GM04503 (cell line): ENCODE measurements at places on chromosomes 6 and 20.

DNA sequence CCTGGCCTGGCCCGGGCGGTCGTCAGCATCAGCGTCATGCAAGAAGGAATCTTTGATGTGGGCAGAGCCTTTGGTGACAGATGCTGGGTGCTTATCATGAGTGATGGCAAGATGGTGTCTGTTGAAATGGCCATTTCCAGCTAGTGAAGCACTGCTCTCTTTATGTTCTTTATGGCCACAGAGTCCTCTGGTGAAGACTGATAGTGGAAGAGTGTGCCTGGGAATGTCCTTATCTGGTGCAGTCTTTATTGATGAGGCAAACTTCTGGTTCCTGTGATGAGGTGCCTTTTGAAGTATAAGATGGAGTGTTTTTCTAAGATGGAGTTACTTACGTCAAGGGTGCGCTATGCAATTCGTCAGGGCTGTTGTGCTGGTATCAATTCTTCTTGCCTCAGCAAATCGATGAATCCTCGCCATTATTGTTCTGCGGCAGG is 22.6 kb upstream of the CCR6 start:
- DNase-seq, result no peak

DNA sequence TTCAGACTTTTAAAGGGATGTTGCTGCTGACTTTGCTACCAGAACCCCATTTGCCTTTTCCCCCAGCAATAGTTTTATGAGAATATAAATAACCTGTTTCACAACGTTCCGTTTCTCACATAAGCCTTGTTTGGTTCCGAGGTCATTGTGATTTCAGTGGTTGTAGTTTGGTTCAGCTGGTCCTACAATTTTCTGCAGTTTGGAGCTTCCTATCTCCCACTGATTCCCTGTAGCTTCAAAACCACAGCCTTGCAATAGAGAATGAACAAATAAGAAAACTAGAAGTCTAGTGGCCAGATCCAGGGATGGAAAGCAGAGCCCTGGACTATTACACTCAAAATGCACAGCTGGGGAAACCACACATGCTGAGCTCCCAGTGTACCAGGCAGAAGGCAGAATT is 24.1 kb upstream of the SH3BGRL2 start:
- DNase-seq, result no peak

DNA sequence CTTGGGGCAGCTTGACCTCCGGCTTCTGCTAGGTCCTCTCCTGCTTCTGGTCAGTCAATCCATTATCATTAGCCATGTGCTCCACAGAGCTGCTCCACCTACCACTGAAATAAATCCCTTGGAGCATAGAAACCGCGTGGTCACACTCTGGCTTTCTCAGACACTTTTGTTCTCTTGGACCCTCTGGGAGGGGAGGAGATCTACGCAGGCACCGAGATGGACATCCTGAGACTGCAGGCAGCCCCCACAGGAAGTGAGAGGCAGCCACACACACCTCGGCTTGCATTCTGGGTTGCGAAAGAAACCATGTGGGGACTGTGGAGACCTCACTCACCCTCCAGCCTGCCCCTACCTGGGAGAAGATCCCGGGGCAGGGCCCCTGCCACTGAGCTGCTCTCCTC is 79.5 kb downstream of the FYN start:
- DNase-seq, result no peak

- no peak for DNase-seq
Measured at GRCh38 chr6:156562636-156563035, 214.5 kb upstream of the ARID1B start.

DNA sequence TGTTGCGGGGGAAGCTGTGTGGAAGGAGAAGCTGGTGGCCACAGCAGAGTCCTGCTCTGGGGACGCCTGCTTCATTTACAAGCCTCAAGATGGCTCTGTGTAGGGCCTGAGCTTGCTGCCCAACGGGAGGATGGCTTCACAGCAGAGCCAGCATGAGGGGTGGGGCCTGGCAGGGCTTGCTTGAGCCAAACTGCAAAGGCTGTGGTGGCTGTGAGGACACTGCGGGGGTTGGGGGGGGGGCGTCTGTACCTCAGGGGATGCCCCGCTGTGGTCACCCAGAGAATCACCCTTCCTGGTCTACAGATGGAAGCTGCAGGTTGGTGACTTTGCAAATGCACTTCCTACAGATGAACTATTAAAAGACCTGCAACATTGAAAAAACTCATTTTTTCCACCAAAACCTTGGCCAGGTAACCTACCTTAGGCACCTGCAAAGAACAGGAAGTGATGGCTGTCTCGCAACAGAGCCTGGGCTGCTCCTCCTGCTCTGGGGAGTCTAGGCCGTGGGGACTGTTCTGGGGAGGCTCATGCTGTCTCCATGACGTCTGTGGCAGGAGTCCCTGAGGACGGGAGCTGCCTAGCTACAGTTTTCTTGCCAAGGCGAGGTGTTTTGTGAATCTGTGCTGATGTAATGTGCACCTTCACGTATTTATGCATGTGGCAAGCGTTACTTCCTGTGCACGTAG is 7.3 kb downstream of the NPBWR2 start:
- no peak for DNase-seq

GRCh38 chr6:3309391-3310050 is 50.8 kb downstream of the PSMG4 start:
- no peak for DNase-seq

- no peak for DNase-seq
Measured at GRCh38 chr20:20331817-20332216, 36.1 kb upstream of the INSM1 start.

DNA sequence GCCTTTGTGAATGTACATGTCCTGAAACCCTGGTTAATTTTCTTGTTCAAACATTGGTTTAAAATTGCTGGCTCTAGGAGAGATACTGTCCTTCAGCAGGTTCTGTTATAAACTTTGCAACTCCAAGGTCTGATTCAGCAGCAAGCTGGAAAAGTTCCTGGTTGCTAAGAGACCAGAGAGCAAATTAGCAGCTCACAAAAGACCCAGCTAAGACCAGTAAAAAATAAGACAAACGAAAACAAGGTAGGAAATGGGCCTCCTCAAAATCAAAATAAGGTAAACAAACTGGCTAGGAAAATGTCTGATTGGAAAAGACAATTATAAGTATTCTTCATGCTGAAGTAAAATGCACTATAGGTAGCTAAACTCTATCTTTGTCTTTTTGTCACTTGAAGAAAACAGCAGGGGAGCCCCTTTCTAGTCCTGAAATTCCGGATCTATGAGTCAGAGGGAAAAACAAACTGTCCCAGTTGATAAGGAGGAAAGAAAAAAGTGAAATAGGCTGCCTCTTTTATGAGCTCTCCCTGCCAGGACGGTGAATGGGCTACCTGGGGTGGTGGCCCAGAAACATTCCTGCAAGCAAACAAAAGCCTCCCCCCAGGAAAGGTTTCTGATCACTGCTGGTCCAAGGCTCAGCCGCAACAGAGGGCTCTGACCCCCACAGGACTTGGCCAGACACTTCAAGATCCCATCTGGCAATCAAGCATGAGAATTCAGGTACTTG is 41.6 kb downstream of the UNC5CL start:
- peak; percentile 44 for DNase-seq

DNA sequence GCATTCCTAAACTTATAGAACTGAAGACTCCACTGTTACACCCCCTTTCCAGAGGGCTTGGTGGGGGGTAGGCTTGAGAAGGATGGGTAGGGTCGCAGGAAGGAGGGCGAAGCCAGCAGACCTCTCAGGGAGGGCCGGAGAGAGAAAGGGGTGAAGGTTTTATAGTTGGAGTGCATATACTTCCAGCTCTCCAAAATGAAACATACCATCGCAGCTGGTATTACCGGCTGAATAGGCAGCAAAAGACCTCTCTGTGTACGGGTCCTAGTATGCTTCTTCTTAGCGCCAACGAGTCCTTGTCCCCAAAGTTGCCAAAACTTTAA is 1.0 kb upstream of the VGLL2 start:
- DNase-seq, result no peak

- no peak for DNase-seq
Measured at GRCh38 chr6:163531122-163531521, 116.6 kb downstream of the QKI start.

DNA sequence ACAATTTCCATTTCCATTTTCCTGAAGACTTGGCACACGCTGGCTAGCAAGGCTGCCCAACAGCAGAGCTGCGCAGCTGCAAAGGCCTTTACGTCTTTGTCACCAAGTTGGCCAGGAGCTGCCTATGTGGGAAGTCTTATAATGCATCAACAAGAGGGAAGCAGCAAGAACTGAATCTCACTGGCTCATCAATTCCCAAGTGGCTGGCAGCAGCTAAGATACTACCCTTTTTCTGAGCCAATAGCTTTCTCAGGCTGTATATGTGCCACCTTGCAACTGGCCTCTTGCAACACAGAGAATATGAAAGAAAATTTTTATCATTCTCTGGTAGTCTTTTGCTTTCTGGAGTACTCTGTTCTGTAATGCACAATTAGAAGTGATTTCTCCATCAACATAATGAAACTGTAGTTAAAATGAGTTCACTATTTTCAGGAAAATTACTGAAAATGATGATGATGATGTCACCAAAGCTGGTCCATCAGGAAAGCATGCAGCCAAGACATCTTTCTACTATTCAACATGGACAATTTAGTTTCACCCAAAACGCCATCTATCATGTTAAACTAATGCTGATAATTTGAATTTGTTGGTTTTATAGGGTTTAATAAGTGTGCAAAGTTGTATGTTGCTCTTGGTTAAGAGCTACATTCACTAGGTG is 97.3 kb upstream of the FOXA2 start:
- no peak for DNase-seq

- DNase-seq, result no peak
Measured at GRCh38 chr6:9783567-9783966, 631.3 kb downstream of the TFAP2A start.

DNA sequence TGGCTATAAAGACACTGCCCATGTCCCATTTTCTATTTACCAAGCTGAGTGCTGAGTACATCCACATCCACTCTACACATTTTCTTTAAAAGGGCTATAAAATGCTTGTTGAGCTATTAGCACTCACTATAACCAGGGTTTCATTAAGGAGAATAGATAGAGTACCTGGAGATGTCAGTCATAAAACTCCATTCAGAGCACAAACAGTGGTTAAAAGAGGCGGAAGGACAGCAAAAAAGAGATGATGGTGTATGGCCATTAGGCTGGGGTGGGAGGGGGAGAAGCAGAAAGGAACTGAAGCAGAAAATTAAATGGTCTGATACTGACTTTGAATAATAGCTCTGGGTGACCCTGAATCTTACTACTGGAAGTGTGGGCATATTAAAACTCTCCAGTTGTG is 609.9 kb upstream of the MAP3K7 start:
- no peak for DNase-seq

GRCh38 chr20:2042400-2042799 is 48.5 kb upstream of the PDYN start:
- peak; percentile 27 for DNase-seq

GRCh38 chr6:37205997-37206340 is 36.0 kb downstream of the PIM1 start:
- no peak for DNase-seq

DNA sequence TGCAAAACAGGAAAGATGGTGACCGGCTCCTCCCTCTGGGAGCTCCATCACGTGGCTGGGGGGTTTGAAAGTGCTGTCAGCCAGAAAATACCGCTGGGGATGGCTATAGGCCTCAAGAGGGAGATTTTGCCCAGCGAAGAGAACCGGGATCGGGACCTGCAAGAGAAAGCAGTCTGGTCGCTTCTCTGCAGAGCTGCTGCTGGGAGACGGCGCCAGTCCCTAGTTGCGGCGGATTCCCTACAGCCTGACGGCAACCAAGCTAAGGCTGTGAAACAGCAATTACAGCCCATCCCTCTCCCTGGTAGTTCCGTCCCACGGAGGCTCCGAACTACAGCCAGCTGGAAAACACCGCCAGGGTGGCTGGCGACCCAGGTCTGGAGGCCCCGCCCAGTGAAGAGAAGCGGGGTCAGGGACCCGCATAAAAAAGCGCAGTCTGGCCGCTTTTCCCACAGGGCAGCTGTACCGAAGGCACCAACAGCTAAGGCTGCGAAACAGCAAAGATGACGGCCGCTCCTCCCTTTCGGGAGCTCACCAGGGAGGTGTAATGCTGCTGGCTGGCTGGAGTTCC is 238.1 kb upstream of the IRAK1BP1 start:
- no peak for DNase-seq

DNA sequence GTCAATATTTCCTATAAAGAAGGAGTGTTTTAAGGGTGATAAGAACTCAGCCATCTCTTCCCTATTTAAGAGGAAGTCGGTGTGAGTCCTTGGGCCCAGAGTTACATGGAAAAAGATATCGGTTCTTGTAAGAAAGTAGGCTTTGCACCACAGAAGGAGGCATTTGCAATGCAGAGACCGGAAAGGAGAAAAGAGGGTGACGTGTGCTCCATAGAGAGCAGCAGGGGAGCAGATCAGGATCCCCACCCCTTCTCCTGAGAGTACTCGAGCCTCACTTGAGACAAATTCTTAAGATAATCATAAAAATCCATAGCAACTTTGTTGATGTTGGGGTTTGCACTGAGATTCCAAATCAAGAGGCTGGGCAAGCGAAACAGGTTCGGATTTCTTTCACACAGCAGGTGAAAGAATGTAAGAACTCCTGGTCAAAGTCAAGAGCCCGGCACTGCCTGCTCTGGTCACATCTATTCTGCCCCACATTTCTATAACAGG is 27.8 kb downstream of the FOXA2 start:
- DNase-seq, result no peak

DNA sequence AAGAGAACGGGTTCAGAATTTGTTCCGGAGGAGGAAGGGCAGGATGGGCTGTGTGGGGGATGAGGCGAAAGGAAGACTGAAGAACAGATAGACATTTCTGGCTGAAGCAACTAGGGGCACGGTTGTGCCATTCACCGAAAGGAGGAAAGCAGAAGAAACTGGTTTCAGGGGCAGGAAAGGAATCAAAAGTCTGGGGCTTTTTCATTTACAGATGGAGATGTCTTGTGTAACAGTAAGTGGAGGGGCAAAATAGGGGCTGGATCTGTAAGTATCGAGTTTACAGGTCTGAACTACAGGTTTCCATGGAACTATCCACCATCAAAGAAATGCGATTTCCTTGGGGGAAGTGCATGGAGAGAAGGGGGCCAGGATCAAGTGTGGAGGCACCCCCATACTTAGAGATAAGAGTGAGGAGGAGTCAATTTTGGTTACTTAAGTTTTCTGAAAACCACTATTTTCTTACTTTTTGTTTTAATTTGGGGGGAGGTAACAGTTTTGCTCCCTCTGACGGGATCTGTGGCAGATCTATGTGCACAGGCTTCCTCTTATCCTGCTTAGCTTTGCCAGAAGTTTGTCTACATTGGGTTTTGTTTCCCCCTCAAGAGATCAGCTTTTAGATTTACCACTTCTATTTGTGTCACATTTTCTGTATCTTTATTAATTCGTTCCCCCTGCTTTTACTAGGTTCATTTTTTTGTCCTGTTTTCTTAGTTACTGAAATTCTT is 120.1 kb downstream of the SLC23A2 start:
- DNase-seq, result no peak

DNA sequence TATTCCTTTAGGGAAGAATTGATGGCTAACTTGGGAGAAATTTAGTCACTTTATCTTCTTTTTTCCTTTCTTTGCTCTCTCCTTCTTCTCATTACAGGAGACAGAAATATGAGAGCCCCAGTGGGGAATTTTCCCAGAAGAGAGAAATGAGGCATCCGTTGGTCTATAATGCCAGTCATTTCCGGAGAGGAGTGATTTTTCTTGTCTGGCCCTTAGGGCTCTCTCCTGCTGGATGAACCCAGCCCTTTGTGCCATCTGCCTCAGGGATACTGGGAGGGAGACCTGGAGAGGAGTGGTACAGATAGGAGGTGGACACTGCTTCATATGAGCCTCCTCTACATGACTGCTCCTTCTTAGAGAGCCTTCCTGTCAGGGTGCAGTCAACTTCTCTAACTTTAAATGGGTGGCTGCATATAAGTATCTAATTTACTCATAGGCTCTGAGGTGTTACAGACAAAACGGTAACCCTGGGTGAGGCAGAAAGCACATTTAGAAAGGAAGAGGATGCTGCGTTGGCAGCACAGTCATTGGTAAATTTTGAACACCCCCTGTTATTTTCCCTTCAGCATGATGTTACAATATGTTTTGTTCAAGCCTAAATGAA is 21.9 kb downstream of the RIMS1 start:
- no peak for DNase-seq
